Osteocyte (in vitro differentiated cells): ENCODE measurements at places on chromosomes 6 and 20.

DNA sequence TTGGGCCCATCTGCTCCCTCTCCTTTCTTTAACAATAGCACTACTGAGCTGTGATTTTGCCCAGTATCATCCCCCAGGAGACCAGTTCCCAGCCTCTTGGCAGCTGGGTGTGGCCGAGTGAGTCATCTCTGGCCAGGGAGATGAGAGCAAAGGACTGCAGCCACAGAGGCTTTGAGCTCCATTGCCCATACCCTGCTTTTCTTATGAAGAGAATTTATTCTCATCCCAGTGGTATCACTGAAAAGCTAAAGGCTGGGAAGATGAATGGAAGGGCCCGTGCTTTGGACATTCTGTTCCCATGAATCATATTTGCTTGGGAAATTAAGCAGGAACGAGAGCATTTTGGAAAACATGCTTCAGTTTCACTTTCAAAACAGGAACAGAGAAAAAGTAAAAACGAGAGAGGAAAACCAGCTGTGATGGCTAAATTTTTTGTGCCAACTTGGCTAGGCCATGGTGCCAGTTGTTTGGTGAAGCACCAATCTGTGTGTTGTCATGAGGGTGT, 14.9 kb downstream of the CST3 start:
- DNase-seq, result no peak

DNA sequence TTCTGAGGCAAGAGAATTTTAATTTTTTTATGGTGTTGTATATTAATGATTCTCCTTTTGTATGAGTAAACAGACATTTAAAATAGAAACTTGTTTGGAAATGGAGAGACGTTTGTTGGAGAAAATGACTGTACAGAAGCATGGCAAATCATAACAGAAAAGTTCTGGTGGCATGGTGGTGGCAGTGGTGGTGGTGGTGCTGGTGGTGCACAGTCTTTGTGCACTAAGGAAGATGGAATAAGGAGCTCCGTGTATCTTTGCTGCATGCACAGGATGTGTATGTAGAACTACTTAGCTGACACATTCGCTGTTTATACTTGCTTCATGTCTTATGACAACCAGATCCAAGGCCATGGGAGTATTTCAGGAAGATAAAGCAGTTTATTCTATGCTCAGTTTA, 294.9 kb downstream of the UTRN start:
- DNase-seq, result no peak

GRCh38 chr6:9521152-9521530, 893.7 kb downstream of the TFAP2A start:
- no peak for DNase-seq

DNA sequence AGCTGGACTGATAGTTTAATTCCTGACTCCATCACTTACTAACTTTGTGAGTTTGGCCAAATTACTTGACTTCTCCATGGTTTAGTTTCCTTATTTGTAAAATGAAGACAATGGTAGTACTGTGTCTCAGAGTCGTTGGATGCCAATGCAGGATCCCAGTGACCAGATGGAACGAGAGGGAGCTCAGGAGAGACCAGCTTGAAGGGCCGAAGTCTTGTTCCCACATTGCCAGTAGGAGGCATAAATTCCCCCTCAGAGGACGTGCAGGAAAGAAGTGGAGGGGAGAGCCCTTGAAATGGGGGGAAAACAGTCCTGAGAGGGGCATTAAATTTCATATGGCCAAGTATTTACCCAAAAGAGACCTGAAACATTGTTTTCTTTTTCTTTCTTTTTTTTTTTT, 2.1 kb upstream of the MUC22 start:
- no peak for DNase-seq

DNA sequence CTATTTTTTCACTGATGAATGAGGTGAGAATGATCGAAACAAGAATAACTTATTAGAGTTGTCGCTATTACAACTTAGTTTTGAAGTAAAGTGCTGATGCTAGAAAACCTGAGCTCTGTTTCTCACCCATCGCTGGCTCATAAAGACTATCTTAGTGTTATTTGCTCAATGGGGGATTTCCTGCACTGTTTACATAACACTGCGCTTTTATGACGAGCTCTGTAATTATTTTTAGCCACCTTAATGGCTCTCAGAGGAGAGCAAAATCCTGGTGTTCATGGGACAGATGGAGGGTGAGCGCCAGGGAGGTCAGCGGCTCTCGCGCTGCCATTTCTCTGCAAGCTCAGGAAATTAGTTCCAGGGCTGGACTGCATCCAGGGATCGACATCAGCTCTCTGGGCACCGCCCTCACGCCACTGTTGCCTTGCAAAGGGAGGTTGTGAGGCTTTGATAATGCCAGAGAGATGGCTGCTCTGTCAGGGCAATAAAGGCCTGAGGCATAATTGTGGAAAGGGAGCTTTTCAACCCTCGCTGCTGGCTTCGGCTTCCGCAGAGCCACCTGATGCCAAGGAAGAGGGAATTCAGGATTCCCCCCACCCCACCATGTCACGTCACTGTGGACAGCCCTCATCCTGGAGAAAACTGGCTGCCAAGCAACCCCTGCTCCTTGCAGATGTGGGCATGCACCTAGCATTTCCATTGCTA, 72.0 kb downstream of the DACT2 start:
- DNase-seq, result no peak

GRCh38 chr6:121338366-121338765, 4.1 kb upstream of the TBC1D32 start:
- no peak for DNase-seq

GRCh38 chr20:10502098-10502526, 67.0 kb downstream of the SLX4IP start:
- DNase-seq, result no peak

GRCh38 chr20:61373956-61374545, 122.0 kb downstream of the CDH4 start:
- no peak for DNase-seq

- DNase-seq, result no peak
Measured at GRCh38 chr6:80151635-80152034, 45.2 kb downstream of the BCKDHB start.

DNA sequence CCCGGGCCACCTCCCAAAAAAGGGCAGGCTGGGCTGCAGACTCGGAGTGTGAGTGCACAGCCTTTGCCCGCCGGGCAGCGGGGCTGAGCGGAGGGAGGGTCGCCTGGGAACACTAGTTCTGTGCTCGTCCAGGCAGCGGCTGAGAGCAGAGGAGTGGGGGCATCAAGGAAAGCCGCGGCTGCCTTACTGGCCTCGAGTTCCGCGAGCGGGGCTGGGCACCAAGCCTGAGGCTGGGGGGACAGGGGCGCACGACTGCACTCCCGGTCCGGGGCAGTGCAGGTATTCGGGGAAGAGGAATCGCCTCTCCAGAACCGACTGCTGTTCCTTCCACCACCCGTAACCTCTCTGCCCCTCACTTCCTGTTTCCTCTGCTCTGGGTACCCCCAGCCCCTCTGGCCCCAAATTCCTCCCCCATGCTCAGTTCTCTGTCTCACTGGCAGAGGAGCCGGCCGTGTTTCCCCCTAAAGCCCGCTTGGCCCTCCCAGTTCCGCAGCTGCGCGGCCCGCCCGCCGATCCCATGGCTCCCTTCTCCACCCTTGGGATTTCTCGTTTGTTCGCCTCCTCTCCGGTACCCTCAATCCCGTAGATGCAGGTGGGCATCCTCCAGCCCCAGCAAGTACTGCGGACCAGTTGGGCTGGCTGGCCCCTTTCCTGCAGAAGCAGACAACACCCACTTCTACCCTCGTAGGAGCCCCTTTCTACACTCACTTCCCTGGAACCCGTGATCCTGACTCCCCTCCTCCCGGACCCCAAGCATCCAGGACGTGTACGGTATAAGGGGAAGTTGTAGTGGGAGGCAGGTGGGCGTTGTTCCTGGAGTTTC, 5.1 kb downstream of the RING1 start:
- DNase-seq, result no peak

GRCh38 chr6:45630314-45630713, 252.6 kb upstream of the SUPT3H start:
- DNase-seq, result no peak

- no peak for DNase-seq
Measured at GRCh38 chr6:119647309-119647708, 297.7 kb upstream of the MAN1A1 start.

DNA sequence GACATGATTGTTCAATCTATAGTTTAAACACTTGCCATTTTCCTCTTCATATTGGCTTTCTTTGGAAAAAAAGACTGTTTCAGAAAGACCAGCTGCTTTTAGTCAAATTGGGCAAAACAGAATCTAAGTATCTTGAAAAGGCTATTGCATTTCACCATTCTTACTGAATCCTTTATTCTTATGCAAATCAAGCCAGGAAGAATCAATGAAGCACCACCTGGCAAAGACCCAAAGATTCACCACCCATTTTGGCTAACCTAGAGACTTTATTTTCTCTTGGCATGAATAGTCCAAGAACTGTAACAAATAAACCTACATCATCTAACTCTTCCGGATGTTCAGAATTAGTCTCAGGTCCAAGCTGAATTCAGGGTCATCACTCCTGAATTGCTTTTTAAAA, 71.3 kb upstream of the EYA4 start:
- no peak for DNase-seq

DNA sequence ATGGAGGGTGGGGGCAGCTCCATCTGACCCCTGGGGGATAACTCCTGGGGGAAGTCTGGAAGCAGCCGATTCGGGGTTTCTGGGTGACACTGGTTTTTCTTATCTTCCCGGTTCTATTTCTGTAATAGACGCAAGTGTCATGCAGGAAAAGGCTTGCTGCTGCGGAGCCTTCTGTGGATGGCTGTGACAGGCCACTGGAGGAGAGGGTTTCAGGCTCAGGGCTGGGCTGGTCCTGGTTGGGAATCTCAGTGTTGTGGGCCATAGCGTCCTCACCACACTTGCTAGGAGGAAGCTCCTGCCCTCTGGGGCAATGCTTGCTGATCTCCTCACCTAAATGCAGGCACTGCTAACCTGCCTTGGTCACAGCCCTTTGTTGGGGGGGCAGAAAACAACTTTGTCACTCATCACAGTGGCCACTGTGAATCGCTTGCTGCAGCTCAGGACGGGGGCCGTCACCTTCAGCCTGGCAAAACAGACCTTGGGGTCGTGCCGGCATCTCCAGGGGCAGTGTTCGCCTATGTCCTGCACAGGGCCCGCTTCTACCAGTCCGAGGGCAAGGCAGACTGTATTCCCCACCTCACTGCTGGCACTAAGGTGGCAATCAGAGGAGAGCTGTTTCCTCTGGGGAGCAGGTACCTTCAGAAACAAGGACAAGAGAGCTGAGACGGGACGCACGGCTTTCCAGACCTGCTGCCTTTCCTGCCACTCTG, 4.4 kb upstream of the TUBB1 start:
- peak; percentile 66 for DNase-seq

DNA sequence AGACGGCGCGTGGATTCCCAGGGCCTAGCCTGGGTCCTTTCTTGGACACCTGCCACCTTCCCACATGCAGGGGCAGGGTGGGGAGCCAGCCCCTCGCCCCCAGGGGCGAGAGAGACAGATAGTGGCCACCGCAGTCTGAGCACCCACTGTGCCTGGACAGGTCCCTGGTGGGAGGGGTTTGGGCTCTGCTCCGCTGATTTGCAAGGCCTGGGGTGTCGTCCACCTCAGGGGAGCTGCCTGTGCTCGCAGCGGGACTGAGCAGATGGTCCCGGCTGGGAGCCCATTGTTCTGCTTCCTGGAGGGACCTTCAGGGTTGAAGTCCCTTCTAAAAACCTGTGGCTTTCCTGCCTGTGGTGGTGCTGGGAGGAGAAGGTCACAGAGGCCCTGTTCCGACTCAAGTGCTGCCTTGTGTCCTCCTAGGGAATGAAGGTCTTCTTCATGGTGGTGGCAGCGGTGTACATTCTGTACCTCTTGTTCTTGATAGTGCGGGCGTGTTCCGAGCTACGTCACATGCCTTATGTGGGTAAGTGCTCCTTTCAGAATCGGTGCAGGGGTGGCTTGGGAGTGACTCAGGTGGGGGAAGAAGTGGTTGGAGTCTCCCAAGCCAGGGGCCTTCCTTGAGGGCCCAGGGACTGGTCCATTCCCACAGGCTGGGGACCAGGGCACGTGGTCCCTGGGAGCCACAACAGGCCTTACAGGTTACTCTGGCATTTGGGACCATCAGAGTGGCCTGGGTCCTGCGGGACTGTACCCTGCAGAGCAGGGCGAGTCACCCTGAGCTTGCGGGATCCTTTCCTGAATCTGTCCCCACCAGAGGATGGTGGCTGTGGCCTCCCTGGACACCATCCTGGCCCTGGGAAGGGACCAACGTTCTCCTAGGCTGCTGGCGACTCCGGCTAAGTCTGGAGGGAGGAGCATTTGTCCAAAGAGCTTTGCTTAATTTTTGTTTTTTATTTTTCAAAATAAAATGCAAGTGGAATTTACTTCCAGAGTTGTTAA, 19.6 kb downstream of the DYNLT1 start:
- peak; percentile 83 for DNase-seq

DNA sequence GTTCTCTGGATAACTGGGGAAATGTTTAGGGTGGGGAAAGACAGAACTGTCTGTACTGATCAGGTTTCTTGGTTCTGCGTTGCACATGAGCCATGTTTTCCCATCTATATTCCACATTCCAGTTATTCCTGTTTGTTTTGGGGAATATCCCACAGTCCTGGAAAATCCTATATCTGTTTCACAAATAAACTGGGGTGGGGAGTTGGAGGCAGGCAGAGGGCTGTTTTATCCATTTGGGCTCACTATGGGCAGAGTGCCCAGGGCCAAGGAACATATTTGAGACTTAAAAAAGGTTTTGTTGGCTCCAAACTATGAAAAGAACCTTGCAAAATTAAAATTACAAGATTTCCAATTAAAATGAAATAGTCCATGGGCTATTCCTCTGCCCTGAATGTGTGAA, 21.5 kb downstream of the FOXP4 start:
- no peak for DNase-seq

DNA sequence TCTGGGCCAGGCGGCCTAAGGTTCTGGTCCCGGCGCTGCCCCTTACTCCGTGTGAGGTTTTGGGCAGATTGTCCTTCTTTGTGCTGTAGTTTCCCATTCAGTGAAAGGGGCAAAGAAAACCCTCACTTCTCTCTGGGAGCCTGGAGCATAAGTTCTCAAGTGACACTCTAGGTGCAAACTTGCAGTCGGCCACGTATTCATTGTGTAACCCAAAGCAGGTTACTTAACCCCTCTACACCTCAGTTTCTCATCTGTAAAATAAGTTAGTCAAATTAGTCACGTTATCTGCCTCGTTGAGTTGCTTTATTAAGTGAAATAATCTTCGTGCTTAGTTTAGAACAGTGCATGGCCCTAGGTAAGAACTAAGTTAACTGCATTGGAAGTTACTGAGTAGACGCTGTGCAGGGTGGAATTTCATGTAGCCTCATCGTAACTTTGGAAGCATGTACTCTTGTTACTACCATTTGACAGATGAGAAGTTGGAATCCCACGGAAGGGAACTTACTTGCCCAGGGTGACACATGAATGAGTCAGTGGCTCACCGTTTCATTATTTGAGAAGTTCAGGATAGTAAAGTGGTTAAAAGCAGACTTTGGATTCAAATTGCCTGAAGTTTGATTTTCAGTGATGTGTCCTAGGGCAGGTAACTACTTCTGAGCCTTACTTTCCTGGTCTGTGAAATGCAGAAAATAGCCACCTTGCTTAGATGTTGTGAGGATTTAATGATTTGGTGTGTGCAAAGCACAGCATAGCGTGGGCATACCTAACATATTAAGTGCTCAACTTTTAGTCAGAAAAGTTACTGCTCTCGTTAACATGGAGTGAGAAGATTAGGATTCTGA, 556 bp upstream of the MROH8 start:
- DNase-seq, result no peak
